ENCODE measurements at places on chromosomes 3 and 15.
A peak's percentile ranks its signal among the peaks of the same experiment; 100 is the strongest.

DNA sequence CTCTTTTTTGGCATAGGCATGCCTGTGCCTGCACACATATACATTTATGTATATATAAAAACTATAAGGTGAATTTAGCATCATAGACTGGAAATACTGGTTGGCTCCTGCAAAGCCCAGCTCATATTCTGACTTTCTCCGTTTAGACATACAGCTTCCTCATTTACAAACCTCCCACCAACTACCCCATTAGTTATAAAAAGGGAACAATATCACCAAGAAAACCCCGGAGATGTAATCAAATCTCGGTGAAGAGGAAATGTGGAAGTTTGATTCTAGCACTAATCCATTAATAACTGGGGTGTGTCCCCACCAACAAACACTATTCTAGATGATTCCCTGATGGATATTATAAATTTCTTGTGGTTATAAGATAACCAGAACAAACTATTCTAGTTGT, 517.7 kb upstream of the TBL1XR1 start:
- peak; percentile 56 for DNase-seq

DNA sequence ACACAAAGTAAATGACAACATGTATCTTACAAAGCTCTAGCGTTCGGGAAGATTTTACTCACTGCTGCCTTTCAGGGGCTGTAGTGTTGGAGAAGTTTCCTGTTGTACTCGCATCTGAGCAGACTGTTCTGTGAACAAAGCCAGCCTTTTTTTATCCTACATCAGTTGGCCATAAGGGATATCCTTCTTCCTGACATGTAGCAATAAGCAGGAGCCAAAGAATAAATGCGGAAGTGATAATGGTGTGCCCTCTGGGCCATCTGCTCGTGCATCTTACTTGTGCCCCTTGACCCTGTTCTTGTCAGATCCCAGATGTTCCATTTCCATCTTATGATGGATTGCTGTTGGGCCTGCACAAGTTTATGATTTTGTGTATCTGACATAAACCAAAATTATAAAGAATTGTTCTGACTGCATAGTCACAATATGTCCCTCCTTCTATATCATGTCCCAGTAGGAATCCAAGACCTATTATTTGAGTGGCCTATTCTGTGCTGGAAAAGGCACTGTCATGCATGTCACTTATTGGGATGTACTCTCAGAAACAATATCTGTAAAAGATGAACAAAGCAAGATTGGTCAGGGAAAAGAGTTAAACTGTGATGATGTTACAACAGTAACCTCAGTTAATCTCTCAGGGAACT, 631.3 kb downstream of the NSUN3 start:
- no peak for DNase-seq

- no peak for DNase-seq
Observed at GRCh38 chr3:107450254-107450893, 72.4 kb upstream of the BBX start.

GRCh38 chr3:48405343-48405881, 24.5 kb downstream of the PLXNB1 start:
- DNase-seq: no peak

GRCh38 chr3:99503350-99503749, 135.0 kb upstream of the COL8A1 start:
- DNase-seq: no peak

DNA sequence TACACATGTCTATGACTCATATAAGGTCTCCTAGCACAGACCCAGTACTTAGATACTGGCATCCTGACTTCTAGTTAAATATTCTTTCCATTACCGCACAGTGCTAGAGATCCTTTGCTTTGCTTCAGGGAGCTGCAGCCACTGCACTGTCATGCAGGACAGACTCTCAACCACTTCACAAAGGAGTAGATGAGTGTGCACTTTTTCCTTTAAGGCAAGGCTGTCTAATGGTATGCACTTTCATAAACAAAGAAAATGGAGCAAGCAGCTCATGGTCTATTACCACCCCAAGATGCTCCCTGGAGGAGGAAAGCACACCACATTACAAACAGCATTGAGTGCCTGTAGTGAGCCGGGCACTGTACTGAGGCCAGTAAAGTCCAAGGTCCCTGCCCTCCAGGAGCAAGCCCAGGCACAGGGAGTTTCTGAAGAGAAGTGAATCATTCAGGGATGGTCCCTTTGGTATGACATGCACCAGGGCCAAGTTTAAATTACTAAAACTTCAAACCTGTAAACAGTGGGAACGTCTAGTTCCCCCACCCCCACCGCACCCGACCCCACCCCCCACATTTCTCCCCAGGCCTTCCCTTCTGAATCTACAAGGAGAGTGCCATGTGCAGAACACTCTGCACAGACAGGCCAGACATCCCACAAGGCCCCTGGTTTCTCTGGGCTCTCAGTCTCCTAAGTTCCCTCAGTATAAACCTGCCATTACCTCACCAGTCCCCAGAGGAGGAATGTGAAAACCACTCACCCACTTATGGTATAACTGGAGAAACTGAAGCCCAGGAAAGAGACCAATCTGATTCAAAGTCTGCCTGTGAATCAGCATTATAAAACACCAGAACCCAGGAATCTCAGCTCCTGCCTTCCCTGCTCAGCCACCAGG, 107.8 kb upstream of the BCL6 start:
- DNase-seq: peak; percentile 42

DNA sequence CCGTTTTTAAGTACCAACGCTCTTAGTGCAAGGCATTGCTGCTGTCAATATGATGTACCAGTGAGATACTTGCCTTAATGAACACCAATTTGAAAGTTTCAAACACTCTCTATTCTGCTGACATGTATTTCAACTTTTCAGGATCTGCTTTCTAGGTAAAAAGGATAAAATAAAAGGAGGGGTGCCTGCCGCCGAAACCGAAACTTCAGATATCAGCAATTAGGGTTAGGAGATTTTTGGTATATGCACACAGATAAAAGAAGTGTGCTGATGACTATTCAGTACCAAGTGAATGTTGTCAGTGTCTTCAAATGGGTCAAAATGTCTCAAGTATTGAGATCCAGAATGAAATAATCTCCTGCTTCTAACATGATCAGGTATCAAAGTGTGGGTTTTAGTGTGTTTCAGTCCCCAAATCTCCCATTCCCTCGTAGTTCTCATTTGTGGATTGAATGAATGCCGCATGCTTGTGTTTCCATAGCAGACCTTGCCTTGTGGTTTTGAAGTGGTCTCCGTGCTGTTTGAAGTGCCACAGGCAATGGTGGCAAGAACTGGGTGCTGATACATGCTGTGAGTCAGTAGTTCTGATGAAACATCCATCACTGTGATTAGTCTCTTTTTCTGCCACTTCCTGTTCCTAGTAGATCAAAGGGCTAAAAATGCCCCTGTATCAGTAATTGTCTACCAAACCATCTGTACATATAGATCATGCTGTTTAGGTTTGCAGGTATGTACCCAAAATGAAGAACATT, 22.5 kb downstream of the CHST14 start:
- DNase-seq: peak; percentile 22

- no peak for DNase-seq
Observed at GRCh38 chr3:171234298-171235010, 207.9 kb upstream of the SLC2A2 start.

- DNase-seq: no peak
Observed at GRCh38 chr3:50165910-50166538, 10.9 kb downstream of the SEMA3F start.

DNA sequence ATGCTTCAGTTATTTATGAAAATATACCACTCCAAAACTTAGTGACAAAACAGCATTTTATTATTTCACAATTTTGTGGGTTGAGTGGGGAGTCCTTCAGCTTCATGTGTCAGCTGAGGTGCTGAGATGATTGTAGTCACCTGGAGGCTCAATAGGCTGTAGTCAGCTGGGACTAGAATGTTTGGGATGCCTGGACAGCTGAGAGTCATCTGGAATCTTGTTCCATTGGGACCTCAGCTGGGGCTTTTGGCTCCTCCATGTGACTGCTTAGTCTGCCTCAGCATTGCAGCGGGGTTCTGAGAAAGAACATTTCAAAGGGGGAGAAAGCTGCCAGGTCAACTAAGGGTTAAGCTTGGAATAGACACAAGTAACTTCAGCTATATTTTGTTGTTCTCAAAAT, 13.4 kb downstream of the STT3B start:
- peak; percentile 39 for DNase-seq

- DNase-seq: peak; percentile 19
Observed at GRCh38 chr3:36923523-36923943, 21.3 kb downstream of the TRANK1 start.

GRCh38 chr3:85576091-85576690, 617.4 kb downstream of the CADM2 start:
- DNase-seq: peak; percentile 24

- DNase-seq: no peak
Observed at GRCh38 chr3:31847760-31848159, 133.3 kb downstream of the OSBPL10 start.

DNA sequence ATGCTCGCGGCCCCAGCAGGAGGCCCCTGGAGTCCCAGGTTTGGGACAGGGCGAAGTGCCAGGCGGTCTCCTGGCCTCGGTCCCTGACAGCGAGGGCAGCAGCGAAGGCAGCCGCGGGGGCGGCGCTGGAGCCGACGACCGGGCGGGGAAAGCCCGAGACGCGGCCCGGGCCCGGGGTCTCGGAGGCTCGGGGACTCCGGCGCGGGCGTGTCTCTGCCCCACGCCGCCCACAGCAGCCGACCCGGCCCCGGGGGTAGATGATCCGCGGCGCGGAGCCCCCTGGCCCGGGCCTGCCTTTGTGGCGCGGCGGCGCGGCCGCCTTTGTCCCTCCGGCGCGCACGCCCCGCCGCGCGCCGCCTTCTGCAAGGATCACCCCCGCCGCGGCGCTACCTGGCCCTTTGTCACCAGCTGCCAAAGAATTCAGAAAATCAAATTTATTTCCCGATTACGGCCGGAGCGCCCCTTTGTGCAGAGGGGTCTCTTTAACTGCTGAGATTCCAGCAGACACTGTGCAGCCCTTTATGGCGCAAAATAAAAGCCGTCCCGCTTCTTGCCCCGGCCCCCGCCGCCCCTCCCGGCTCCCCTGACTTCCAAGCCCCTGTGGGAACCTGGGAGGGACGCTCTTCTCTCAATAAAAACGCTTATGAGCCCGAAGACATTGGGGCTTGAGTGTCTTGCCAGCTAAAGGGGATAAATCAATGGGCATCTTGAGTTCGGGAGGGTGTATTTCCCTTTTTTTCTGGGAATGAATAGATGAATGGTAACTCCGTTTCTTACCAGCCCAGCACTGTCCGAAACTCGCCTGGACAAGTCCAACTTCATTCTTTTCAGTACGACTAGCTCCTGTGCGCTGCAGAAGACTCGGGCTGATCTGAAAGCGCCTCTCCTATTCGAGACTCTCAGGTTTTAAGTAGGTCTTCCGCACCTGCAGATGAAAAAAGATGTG, 68.4 kb downstream of the HES1 start:
- DNase-seq: no peak

DNA sequence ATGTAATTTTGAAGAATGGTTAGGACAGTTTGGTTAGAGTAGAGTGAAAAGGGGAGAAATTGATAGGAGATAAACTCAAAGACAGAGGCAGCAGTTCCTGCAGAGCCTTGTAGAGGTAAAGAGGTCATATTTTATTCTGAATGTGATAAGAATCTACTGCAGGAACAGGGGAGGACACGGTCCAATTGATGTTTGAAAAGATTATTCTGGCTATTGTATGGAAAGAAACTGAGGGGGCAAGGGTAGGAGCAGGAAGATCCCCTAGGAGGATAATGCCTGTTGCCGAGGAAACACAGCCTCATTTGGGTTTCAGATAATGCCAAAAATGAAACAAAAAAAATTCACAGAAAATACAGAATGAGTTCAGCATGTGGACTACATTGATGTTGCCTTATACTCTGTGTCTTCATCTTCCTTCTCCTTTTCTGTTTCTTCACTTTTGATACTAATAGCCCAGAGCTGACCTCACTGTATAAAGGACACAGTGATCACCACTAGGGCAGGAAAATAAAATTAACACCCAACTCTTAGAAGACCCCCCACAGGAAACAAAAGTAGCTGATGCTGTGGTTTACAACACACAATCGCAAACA, 454.6 kb upstream of the UBE2E2 start:
- DNase-seq: no peak

- DNase-seq: peak; percentile 14
Observed at GRCh38 chr15:33278816-33279612, 31.8 kb upstream of the RYR3 start.

- DNase-seq: no peak
Observed at GRCh38 chr15:48781017-48781416, 29.9 kb downstream of the CEP152 start.

DNA sequence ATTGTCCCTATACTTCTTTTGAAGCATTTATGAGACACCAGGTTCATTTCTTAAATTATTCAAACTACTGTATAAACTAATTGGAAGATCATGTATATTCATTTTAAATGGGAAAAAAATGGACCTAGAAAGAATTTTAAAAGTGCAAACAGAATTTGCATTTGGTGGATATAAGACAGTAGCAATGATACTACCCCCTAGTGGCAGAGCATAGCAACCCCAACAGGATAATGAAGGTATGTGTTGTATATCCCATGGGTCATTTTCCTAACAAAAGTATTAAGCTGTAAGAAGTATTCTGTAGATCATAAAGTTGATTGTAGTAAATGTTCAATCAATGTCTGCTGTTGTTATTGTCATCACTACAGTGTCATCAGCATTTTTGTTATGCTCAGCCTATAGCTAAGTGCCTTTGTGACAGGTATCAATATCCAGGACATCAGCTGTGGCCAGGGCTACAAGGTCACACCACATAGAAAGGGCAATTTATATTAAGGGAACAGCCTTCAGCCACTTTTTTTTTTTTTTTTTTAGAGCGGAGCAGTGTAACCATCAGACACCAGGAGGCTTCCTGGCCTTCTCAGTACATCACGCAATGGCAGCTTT, 175.8 kb downstream of the FOXB1 start:
- peak; percentile 3 for DNase-seq
